ENCODE measurements at places on chromosomes 7 and 10. TPM values are rescaled to one million over a fixed set of nuclear protein-coding genes. Genes with fewer than 3 reads are reported as not detected.

The SP8 gene
- total RNA-seq: not detected

The CTAGE4 gene
- 1.4 TPM for total RNA-seq

The C10orf67 gene
- 0.11 TPM for total RNA-seq

The ADCK2 gene
- 19.2 TPM for total RNA-seq

The PRTFDC1 gene
- 8.7 TPM for total RNA-seq

The LBX1 gene
- total RNA-seq: not detected

The GTF2IRD1 gene
- total RNA-seq: 23.8 TPM

The NCF1 gene
- 0.32 TPM for total RNA-seq

The VCL gene
- total RNA-seq: 119 TPM

The SFRP4 gene
- not detected for total RNA-seq

The CLRN3 gene
- not detected for total RNA-seq

The PON1 gene
- not detected for total RNA-seq

The BLNK gene
- not detected for total RNA-seq

The LIPF gene
- total RNA-seq: not detected

The STEAP1 gene
- total RNA-seq: 23.4 TPM

Measured in foreskin keratinocyte (primary cell).